Stimulated activated CD8-positive, alpha-beta memory T cell treated with anti-CD3 and anti-CD28 coated beads, Interleukin-7, amount 100 ng/mL, for 24 hours (primary cell): ENCODE measurements at places on chromosomes 1 and 21.

- no peak for DNase-seq
These were observed 13.0 kb downstream of the SLC19A2 start for GRCh38 chr1:169472738-169473137.

- DNase-seq: no peak
These were observed 101.4 kb upstream of the C1orf174 start for GRCh38 chr1:4001461-4001860.

GRCh38 chr1:117336088-117336817, 31.0 kb upstream of the MAN1A2 start:
- no peak for DNase-seq

GRCh38 chr1:183588827-183589226, 1.4 kb downstream of the NCF2 start:
- no peak for DNase-seq

DNA sequence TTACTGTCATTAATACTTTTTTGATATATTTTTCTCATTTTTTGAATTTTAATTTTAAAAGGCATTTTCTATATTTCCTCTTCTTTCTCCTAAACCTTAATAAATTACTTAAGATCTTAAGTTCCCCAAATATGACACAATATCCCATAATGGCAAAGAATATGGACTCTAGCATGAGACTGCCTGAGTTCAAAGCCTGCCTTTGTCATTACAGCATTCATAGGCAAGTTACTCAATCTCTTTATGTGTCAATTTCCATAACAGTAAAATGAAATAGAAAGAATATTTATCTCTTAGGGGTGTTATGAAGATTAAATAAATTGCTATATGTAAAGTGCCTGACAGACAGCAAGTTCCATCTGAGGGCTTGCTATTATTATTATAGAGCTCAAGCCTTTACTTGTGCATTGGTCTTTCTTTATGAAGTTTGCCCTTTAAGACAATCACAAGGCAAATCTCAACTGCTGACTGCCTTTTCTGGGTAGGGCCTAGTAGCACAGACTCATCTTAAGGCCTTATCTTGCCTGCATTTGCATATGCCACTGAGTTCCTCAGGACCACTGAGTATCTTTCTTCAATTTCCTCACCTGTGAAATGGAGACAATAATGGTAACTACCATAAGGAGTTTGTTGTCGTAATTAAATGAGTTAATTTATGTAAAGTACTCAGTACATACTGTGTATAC, 231.0 kb downstream of the NRIP1 start:
- DNase-seq: no peak

- no peak for DNase-seq
These were observed 6.1 kb downstream of the ABCG1 start for GRCh38 chr21:42225042-42225441.

DNA sequence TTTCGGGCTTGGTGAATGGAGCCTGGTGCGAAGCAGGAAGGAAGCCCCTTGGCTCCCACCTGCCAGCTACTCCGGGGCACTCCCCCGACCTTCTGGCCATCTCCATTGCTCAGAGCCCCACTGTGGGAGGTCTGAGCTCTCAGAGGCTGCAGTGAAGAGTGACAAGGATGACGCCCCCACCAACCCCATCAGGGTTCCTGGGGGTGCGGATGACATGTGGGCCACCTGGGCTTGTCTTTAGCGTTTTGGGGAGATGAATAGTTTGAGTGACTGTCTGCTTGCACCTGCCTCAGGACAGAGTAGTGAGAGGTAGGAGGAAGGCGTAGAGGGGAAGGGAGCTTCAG, 43.2 kb upstream of the LBR start:
- no peak for DNase-seq

GRCh38 chr1:213136190-213136917, 85.3 kb downstream of the RPS6KC1 start:
- DNase-seq: no peak

DNA sequence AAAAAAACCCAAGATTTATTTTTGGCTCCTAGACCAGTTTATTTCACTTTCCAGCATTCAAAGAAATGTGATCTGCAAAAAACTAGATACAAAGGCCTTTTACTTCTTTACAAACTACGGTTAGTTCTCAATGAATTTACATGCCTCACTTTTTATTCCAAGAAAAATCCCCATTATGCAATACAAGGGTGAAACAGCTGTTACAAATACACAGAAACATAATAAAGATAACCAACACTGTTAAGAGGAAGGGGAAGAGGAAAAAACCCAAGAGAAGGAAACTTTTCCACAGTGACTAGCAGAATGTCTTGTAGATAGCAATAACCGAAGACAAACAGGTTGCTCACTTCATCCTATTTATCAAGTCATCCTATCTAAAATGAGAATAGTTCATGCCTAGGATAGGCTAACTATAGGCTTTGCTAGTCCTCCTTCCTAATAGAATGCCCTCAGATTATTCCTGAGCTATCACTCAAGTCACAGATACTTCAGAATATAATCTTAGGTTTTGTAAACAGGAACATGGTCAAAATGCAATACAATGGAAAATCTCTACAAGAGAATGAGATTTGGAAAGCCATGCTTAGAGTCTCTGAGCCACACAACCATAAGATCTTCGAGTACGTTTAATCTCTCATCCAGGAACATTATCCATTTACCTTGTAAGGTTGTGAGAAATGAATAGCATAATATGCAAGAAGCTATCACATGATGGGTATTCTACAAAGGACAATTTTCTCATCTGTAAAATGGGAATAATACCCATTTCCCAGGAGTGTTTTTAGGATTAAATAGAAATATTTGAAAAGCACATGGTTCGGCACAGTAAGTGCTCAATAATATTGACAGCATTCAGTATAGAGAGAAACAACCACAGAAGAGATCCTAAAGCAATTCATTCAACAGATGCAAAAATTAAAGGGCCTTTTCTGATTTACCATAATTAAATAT, 5.4 kb downstream of the PNRC2 start:
- DNase-seq: no peak
